Sciatic nerve (tissue), 2 donors: ENCODE measurements at places on chromosomes 12 and 14.

- no peak for DNase-seq
These were observed 21.5 kb downstream of the SPTB start for GRCh38 chr14:64857979-64858744.

- DNase-seq, result no peak
These were observed 45.4 kb downstream of the RPH3A start for GRCh38 chr12:112836736-112837628.

GRCh38 chr12:128796439-128797118, 27.2 kb downstream of the SLC15A4 start:
- no peak for DNase-seq

- no peak for DNase-seq
These were observed 22.7 kb downstream of the LRRC74A start for GRCh38 chr14:76848879-76849278.

GRCh38 chr12:106194351-106194750, 53.5 kb downstream of the CKAP4 start:
- DNase-seq, result no peak

DNA sequence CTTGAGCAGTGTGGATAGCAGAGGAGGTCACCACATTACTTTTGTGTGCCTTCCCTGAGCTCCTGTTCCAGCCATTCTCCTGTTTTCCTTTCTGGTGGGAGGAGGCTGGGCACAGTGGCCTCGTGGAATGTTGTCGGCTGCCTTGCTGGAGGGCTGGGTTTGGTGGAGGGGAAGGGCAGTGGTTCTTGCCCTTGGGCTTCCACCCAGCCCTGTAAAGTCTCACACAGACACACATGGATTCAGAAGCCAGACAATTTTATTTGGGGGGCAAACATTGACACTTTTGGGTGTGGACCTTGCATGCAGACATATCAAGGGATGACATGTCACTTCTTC, 866 bp downstream of the NPFF start:
- no peak for DNase-seq

GRCh38 chr12:131372171-131372475, 338.8 kb upstream of the SFSWAP start:
- no peak for DNase-seq

GRCh38 chr12:55686366-55687010, 21.2 kb downstream of the ITGA7 start:
- DNase-seq, result peak; percentile 8

DNA sequence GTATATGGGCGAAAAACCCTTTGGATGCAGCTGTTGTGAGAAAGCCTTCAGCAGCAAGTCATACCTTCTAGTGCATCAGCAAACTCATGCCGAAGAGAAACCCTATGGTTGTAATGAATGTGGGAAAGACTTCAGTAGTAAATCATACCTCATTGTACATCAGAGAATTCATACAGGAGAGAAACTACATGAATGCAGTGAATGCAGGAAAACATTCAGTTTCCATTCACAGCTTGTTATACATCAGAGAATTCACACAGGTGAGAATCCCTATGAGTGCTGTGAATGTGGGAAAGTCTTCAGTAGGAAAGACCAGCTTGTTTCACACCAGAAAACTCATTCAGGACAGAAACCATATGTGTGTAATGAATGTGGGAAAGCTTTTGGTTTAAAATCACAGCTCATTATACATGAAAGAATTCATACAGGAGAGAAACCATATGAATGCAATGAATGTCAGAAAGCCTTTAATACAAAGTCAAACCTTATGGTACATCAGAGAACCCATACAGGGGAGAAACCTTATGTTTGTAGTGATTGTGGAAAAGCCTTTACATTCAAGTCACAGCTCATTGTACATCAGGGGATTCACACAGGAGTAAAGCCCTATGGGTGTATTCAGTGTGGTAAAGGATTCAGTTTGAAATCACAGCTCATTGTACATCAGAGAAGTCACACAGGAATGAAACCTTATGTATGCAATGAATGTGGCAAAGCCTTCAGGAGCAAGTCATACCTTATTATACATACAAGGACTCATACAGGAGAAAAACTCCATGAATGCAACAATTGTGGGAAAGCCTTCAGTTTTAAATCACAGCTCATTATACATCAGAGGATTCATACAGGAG, 21.4 kb downstream of the ZNF268 start:
- DNase-seq, result no peak

DNA sequence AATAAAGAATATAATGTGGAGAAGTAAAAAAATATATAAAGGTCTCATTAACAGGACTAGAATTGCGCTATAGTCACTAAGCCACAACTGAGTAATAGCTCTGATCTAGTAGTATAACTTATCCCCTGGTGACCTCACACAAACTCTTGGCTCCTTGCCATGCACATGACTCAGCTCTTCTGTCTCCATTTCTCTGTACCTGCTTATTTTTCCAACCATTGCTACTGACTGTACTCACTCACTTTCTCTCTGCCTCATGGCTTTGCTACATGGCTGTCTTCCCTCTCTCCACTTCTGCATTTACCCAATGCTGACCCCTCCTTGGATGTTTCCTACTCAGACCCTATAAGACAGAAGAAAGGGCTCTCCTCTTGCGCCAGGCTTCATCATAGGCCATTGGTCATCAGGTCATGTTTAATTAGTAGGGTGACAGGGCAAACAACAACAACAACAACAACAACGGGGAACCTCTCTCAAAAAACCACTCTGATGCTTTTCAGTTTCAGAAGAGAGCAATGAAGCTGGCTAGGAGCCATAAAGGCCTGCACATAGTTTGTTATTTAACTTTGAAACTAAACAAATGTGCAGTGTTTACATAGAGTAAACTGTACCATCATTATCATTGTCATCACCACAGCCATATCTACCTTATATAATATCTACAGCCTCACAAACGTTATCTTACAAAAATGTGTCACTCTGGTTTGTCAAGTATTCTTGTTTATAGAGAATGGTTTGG, 25.6 kb upstream of the KRAS start:
- peak; percentile 62 for DNase-seq

GRCh38 chr14:51024377-51024776, 70.5 kb downstream of the TRIM9 start:
- DNase-seq, result no peak

DNA sequence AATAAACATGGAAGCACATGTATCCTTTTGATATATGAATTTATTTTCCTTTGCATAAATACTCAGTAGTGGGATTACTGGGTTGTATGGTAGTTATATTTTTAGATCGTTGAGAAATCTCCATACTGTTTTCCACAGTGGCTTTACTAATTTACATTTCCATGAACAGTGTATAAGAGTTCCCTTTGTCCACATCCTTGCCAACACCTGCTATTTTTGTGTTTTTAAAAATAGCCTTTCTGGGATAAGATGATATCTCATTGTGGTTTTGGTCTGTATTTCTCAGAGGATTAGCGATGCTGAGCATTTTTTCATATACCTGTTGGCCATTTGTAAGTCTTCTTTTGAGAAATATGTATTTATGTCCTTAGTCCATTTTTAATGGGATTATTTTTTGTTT, 329.2 kb upstream of the KITLG start:
- DNase-seq, result no peak

DNA sequence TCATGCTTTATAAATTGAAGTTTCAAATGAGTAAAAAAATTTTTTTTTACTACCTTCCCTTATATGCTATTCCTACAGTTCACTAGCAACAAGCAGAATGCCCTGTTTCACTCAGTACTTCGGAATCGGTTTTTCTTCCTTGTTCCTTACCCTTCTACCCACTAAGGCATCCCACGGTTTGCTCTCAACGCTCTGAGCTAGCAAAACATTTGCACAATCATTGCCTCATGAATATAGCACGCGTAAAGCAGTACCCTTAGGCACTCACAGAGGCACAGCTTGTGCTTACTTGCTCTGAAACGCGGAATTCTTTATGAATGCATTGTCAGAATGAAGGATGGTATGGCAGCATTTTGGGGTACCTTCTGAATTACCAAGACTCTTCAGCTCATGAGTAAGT, 45.0 kb downstream of the PPP1R13B start:
- DNase-seq, result no peak

DNA sequence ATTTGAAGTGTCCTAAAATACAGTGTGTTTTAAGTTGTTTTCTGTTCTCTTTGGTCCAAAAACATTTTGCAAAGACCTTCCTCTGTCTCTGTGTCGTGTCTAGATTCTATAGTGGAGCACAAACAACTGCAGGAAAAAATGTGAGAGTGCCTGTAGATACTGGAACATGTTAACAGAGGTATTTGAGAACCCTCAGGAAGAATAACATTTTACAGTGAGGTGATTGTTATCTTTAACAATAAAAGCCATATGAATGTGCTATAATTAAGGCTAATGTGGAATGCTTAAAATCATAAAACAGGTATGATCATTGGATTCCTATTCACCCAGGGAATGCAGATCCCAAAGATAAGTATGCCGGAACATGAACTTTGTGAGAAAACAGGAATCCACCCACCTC, 98.0 kb downstream of the SAMD4A start:
- DNase-seq, result no peak

DNA sequence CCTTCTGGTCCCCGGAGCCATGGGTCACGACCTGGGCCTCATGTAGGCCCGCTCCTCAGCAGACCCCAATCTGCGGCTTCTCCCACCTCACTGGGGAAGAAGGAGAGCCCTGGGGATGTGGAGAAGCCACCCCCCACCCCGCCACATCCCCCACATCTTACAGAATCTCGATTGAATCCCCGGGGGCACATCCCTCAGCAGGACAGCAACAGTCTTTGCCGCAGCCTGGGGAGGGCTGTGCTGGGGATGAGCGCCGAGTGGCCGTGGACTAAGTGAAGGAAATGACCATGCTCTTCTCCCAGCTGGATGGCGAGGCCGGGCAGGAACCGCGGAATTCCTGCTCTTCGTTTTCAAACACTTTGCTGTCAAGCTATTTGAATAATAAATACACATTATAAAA, 169.0 kb upstream of the RTL1 start:
- DNase-seq, result peak; percentile 50

GRCh38 chr12:25187781-25188180, 7.2 kb downstream of the DNAI7 start:
- DNase-seq, result no peak

- no peak for DNase-seq
These were observed 321.4 kb upstream of the SEL1L start for GRCh38 chr14:81855007-81855406.

GRCh38 chr12:96489392-96490056, at the start of gene CFAP54:
CFAP54 (plus strand) TSS chr12:96489577; CDS start chr12:96489610, 33 bp downstream.
- DNase-seq, result peak; percentile 95

- no peak for DNase-seq
These were observed 23.9 kb upstream of the DUSP6 start for GRCh38 chr12:89376202-89376529.

- peak; percentile 73 for DNase-seq
These were observed 60.1 kb upstream of the RIMBP2 start for GRCh38 chr12:130775953-130776856.

- DNase-seq, result no peak
These were observed 4.0 kb downstream of the C14orf119 start for GRCh38 chr14:23099212-23099861.
